ENCODE measurements at places on chromosomes 5 and 9.

DNA sequence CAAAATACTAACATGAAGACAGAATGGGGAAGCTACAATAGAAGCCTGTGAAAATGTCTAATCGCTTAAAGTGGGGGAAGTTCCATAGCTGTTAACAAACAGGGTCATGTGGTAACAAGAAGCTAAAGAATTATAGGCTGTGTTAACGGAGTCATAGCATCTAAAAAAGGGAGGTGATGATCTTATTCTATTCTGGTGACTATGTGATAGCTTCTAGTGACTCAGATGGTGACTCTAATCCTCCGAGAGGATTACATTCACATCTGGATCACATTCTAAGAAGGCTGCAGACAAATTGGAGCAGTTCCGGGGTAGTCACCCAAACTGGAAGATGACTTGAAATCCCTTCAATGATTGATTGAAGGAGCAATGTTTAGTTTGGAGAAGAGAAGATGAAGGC, 142.1 kb downstream of the LIFR start:
- no peak for DNase-seq

GRCh38 chr9:131274674-131275331, 1.5 kb downstream of the FAM78A start:
- DNase-seq, result no peak

- peak; percentile 51 for DNase-seq
Observed at GRCh38 chr9:34701023-34701768, 8.7 kb downstream of the CCL21 start.

- DNase-seq, result no peak
Observed at GRCh38 chr9:25449503-25449902, 228.7 kb downstream of the TUSC1 start.

- no peak for DNase-seq
Observed at GRCh38 chr5:163821142-163821541, 315.7 kb downstream of the MAT2B start.

DNA sequence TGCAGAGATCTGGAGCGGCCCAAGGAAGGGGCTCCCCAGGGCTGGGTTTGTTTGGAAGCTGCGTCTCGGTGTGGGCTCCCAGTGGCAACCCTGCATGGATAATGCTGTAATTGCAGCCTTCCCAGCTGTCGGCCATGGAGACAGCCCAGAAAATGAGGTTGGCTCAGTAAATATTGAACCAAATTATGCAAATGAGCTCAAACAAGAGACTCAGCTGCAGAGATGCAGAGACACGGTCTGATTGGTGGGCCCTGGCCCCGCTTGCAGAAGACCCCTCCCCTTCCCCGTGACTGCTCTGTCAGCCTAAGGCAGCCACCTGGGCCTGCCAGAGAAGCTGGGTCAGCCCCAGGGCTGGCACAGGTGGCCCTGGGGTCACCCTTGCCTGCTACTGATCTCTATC, 75.9 kb downstream of the RAD23B start:
- DNase-seq, result no peak

DNA sequence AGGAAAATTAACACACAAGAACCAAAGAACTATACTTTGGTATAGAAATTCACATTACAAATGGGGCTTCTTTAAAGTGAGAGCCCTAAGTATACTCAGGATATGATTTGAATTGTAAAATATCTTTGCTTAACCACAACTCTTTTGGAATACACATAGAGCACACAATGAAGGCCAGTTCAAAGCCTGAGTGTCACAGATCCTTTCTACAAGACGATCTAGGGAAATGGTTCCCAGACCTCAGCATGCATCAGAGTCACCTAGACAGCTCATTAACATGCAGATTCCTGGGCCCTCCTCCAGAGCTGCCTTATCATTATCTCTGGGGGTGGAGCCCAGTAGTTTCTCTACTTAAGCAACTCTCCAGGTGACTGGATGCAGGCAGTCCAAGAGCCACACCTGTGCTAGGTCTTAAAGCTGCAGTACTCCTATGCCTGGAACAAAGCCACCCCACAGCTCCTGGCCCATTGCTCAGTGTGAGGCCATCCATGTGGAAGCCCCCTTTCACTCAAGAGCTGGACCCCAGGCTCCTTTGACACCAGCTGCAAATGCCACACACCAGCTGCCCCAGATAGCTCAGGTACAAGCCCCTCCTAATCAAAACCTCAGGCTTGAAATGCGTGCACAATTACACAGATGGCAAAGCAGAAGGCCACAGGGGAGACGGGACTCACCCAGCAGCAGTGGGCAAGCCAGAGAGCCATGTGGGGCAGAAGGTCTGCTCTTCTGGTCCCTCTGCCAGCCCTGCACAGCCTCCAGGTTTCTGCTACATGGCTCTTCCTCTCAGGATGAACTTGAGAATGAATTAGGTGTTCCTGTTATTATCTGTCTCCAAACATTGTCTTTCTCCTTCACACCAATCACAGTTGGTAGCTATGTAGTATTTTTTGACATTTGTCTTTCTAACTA, 106.1 kb downstream of the SH3TC2 start:
- DNase-seq, result no peak

- no peak for DNase-seq
Observed at GRCh38 chr5:24215114-24215513, 429.7 kb downstream of the CDH10 start.

GRCh38 chr9:89428901-89429890, 68.7 kb downstream of the SEMA4D start:
- no peak for DNase-seq

GRCh38 chr5:171692107-171692506, 93.5 kb upstream of the SMIM23 start:
- DNase-seq, result no peak

- peak; percentile 16 for DNase-seq
Observed at GRCh38 chr9:129383561-129384490, 205.8 kb upstream of the IER5L start.

DNA sequence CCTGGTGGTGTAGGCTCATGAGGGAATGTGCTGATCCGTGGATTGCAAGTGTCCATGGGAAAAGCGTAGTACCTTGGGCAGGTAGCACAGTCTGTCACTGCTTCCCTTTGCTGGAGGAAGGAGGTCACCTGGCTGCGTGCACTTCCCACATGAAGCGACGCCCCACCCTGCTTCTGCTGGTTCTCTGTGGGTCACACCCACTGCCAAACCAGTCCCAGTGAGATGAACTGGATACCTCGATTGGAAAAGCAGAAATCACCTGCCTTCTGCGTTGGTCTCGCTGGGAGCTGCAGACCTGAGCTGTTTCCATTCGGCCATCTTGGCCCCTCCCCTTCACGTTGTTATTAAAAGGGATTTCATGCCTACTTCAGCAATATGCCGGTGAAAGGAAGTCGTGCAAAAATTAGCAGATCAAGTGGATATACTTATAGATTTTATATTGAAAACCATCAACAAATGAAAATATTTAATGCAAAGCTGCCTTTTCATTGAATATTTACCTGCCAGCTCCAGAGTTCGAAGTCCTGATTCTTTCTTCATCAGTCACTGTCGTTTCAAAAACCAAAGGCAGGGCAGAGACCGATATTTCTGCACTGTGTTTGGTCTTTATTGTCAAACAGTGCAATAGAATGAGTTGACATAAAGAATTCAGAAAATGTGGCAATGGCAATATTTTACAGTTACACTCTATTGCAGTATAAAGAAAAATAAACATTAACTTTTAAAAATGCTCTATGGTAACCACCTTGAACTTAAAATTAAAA, 123.2 kb downstream of the JAKMIP2 start:
- no peak for DNase-seq

DNA sequence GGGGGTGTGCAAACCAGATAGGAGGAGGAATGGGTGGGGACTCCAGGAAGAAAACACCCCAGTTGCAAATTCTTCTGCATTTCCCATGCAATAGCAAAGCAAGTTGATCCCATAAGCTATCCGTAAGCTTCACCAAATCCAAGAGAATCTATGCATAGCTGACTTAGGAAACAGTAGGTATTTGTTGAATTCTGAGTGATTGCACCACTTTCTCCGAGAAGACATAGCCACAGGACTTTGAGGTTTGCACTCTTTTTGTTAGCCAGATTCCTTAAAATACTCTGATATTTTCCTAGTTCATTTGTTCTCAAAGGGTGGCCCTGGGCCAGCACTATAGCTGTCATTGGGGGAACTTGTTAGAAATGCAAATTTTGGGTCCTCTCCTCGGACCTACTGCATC, 271.9 kb downstream of the SLIT3 start:
- no peak for DNase-seq

DNA sequence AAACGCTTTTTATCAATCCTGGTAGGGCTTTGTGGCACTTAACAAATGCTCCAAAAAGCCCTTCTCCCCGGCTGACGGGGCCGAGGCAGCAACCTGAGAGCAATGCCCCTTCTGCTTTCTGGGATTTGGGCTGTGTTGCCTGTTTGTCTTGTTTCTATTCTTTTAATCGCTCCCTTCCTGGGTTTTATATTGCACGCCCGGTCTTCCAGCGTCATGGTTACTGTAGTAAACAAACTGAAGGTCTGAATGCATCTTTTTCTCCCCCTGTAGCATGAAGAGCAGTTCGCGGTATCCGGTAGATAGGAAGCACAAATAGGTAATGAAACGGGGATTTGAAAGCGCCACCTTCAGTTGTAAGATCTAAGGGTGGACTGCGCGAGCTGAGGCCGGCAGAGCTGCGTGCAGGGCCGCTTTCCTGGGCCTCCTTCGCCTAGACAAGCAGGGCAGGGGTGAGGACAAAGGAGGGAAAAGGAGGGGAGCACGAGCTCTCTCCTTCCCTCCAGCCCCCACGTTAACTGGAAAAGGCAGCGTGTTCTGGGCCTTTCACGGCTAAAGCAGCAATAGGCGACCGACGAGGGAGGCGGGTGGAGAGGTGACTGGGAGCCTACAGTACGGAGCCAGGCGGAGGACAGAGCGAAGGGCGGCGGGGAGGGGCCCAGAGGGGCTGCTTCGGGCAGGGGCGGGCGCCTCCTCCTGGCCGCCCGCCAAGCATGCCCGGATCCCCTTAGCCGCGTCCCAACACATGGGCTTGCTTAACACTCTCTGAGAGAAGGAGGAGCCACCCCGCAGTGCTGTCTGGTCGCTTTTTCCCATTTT, 49.3 kb upstream of the ZNF366 start:
- DNase-seq, result no peak

DNA sequence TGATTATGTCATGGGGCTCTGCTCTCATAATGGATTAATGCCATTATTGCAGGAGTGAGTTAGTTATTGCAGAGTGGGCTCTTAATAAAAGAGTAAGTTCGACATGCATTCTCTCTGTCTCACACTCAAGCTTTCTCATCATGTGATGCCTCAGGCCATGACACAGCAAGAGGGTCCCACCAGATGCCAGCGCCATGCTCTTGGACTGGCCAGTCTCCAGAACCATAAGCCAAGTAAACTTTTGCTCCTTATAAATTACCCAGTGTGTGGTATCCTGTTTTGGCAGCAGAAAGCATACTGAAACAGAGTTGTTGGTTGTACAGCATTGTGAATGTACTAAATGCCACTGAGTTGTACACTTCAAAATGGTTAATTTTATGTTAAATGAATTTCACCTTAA, 138.1 kb downstream of the MYO10 start:
- no peak for DNase-seq

DNA sequence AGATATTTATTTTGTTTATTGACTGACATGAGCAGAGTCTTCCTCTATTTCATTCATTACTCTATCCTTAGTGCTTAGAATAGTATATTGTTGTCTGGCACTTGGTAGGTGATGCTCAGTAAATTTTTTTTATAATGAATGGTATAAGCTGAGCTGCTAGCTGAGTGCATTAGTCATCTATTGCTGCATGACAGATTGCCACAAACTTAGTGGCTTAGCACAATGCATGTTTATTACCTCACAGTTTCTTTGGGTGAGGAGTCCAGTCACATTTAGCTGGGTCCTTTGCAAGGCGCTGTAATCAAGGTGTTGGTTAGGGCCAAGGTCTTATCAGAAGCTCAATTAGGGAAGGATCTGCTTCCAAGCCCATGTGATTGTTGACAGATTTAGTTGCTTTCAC, 23.1 kb downstream of the SMAD5 start:
- no peak for DNase-seq

GRCh38 chr5:159519365-159519764, 189.1 kb upstream of the IL12B start:
- no peak for DNase-seq

DNA sequence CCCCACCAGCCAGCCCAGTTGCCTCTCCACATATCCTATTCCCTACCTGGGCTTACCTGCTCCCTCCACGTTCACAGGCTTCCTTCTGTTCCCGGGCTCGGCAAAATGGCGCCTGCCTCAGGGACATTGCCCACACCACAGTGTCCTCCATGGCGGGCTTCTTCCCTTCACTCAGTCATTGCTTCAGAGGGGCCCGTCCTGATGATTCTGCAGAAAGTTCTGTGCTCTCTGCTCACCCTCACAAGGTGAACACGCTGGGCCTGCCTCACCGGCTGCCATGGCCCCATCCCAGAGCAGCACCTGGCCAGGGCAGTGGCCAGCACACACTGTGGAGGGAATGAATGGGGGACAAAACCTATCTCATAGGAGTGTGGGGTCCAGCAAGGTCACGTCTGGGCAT, 313.0 kb downstream of the GADD45G start:
- DNase-seq, result no peak

DNA sequence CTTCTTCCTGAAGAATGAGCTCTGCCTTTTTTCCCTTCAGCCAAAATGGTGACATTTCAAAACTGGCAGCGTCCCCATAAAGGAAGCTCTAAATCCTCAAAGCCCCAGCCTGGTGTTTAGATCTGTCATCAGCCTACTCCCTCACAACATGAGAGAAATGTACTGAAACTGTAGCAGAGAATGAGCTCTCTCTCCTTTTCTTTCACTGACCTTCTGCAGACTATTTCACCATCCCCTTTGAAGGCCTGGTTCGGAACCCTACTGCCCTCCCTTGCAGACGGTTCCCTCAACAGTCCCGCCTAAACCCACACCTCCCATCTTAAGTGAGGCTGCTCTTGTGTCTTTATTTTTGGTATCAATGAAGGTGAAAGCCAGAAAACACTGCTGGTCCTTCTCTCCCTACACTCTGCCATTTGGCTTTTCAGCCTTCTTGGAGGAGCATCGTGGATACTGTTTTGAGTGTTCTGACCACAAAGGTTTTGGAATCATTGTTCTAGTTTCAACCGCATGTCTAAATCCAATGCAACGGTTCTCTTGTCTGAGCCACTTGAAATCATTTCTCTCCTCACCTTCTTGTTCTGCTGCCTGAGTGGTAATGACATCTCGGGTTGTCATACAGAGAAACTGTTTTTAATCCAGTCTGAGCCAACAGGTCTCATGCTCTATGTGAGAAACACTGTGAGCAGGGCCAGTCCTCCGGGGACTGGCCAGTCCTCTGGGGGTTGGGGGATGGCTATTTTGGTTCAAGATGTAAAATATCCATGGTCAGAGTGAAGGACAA, 39.0 kb downstream of the ITK start:
- DNase-seq, result no peak

DNA sequence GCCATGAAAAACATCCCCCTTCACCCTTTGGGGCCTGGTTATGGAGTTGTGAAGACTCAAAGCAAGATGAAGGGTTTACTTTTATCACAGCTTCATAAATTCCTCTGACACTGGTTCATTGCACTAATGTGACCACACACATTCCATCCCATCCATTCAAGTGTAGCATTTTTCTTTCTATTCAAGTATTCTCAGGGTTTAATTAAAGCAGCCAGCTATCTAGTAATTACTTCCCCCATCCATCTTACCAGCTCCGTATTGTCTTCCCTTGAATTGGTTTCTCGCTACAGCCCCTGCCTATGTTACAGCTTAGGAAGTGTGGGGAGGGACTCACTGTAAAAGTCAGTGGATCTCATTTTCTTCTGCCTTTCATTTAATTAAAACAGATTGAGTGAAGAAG, 387.0 kb upstream of the RFX3 start:
- DNase-seq, result no peak
